Activated CD4-positive, alpha-beta T cell treated with anti-CD3 and anti-CD28 coated beads, Interleukin-2, amount 50 U/mL, for 48 hours (primary cell): ENCODE measurements at places on chromosomes 11 and 22.

- DNase-seq: no peak
These were observed 67.9 kb downstream of the CHRDL2 start for GRCh38 chr11:74663315-74663714.

GRCh38 chr11:116517077-116517476, 255.7 kb downstream of the BUD13 start:
- DNase-seq: no peak

GRCh38 chr11:26112264-26112663, 219.7 kb upstream of the ANO3 start:
- DNase-seq: no peak

DNA sequence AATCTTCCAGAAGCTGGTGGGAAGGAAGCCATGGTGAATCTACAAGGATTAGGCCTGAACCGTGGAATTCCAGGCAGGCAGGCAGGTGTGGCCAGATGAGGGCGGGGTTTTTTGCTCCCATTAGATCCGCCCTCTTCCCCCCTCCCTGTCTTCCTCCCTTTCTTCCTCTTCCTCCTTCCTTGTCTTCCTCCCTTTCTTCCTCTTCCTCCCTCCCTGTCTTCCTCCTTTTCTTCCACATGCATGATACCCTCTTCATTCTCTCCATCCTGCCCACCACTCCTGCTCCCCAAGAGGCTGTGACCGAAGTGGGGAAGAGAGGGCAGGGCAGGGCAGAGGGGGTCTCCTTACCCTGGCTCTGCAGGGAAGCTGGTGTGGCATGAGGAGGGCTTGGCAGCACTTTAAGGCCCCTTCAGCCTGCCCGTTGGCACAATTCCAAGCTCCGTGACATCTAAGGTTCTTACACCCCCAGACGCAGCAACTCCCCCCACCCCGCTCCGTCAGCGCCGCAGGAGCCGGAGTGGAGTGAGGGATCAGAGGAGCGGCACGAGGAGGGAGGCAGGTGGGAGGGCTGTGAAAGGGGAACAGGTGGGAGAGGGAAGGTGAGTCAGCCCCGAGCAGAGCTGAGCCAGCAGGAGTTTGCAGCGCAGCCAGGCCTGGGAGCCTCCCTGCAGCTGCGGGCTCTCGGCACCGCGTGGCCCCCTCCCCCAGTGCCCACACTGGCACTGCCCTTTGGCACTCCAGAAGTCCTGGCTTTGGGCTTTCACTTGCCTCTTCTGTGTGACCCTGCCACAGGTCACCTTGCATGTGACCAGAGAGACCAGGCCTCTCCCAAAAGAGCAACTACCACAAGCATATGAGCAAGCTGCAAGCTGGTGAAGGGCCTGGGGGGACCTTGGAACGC, 32.1 kb downstream of the KCNJ4 start:
- no peak for DNase-seq

DNA sequence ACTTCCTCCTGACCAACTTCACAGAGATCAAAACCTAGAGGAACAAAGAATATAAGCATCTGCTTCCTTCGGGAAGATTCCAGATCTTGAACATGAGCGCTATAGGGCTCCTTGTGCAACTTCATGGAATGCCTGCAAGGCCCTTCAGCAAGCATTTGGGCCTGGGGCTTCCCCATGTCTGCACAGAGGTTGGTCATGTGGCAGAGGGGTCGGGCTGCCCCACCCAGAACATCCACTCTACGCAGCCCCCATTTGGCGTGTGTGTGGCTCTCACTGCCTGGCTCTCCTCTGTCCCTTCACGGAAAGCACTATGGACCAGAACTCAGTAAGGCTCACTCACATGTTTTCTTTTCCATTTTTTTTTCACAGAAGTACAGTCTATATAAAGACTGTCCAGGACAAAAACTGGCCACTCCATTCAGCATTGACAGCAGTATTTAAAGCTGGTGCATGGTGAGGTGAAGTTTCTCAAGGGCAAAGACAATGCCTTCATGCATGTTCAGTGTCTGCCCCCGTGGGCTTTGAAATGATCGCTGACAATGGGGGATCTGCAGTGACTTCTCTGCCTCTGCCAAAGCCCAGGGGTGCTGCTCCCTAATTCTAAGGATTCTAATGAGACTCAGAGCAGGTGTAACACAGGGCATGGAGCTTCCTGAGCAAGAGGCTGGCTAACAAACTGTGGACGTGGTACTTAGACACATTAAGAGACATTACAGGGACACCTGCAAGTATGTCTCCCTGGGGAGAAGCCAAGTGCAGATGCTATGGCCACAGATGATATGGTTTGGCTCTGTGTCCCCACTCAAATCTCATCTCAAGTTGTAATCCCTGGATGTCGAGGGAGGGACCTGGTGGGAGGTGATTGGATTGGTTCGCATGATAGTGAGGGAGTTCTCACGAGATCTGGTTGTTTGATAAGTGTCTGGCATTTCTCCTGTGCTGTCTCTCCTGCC, 66.5 kb upstream of the PITPNB start:
- no peak for DNase-seq

GRCh38 chr22:36288571-36289405, 35.9 kb downstream of the APOL1 start:
- no peak for DNase-seq

DNA sequence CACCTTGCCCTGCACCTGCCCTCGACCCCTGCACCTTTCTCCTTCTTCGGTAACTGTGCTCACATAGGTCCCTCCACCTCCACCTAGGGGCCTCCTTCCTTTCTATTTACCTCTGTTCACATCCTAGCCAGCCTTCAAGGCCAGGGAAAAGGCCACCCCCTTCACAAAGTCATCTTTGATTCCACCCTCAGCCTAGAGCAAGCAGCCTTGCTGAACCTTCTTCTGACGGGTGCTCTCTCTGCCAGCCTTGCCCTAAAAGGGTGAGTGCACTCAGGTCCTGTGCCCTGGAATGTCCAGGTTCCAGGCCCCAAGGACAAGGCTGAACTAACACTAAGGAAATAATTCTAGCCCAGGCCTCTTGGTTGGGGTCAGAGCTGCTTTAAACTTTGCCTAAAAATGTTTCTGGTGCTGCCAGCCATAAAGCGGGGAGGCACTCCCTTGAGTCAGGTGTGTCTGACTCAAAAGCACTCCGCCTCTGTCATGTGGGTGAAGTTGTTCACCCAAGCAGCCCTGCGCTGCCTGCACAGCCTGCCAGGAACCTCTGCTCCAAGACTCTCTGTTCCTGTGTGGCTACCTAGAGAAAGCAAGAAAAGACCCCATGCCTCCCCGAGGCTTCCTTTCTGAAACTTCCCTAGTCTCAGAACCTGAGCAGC, 9.2 kb upstream of the FAM83F start:
- DNase-seq: peak; percentile 11

- no peak for DNase-seq
These were observed 385.5 kb upstream of the SYN3 start for GRCh38 chr22:33443683-33444082.

DNA sequence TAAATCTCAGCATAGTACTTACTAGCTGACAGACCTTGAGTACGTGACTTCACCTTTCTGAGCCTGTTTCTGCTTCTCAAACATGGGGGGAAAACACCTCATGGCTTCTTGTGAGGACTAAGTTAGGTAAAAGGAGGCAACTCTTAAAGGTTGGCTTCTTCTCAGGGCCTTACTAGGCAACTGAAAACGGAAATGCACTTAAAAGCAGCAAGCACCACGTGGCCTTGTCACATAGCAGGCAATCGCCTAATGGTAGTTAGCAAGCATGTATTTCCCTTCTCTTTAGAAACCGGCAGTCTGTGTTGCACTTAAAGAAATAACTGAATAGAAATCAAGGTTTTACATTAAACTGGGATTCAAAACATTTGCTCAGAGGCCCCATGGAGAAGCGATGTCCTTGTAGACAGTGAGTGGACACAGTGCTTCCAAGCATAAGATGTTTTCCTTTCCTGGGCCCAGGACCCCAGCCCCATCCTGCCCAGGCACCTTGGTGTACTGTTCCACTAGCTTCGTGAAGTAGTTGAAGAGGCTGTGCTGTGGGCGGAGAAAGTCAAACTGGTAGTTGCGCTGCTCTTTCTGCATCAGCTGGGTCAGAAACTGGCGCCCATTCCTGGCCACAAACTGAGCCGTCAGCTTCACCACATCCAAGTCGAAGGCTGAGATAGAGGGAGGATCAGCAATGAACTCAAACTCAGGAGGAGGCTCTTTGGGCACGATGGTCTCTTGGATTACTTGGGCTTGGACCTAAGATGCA, 12.1 kb downstream of the SF3A1 start:
- peak; percentile 79 for DNase-seq

DNA sequence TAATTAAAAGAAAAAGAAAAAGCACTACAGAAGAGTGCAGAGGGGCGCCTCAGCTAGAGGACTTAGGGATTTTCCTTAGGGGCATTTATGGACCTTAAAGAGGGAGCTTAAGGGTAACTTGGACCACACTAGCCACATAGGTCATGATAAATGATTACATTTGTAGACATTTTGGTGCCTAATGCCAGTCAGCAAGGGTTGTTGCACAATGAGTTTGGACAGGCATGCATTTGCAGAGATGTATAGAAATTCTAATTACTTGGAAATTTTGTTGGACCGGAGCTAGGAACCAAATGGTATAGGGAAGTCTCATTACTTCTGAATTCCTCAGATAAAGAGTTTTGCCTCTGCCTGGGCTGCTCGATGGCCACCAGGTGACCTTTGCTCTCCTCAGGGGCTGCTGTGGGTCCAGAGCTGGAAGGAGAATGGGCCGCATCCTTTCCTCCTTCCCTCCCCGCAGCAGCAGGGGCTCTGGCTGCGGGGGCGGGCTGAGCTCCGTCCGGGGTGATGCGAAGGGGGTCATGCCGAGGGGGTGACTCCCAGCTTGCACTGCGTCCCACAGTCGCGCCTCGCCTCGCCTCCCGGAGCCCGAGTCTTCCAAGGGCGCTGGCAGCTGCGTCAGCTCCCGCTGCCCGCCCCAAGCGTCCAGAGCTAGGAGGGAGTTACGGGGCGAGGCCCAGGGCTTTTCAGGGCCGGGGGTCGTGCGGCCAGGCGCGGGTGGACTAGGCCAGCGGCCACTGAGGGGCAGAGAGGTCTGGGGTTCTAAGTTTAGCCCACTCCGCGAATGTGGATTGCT, 20.3 kb upstream of the MALAT1 start:
- DNase-seq: no peak

DNA sequence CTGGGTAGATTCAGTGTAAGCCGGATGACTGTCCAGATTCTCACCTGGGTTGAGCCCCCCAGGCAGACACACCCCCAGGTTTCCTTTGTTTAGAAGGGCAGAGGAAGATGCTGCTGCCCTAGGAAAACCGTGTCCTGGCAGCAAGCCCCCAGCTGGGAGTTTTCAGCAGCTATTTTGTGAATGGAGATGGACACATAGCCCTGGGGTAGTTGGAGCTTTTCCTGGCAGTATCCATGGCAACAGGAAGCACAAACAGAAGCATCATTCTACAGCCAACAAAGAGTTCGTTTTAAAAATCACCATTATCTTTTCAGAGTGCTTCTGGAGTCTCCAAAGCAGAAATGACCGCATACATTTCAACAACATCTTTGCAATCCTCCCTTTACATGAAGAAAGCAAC, 245.5 kb downstream of the BRD1 start:
- DNase-seq: no peak

- DNase-seq: no peak
These were observed 63.2 kb upstream of the HSPA8 start for GRCh38 chr11:123125169-123125568.

- DNase-seq: no peak
These were observed 9.6 kb downstream of the FAM118A start for GRCh38 chr22:45319324-45319685.

- DNase-seq: no peak
These were observed 165.2 kb upstream of the RAG2 start for GRCh38 chr11:36763187-36763586.

DNA sequence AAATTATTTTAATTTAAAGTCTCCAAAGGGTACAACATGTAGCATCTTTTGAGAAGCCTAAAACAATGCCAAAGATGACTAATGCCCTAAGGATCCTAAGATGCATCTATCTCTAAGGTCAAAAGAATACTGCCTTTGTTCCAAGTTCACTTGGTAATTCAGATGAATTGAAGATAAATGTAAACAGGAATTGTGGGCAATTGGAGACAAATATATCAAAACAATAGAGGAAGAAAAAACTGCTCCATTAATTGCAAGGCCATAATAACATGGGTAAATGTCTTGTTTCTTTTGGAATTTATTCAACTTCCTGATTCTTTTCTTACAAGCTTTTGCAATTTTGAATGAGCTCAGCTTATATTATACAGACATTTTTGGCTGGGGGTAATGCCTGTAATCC, 338.6 kb downstream of the TTC28 start:
- DNase-seq: no peak

GRCh38 chr11:97158243-97158642, 768.4 kb downstream of the JRKL start:
- no peak for DNase-seq

DNA sequence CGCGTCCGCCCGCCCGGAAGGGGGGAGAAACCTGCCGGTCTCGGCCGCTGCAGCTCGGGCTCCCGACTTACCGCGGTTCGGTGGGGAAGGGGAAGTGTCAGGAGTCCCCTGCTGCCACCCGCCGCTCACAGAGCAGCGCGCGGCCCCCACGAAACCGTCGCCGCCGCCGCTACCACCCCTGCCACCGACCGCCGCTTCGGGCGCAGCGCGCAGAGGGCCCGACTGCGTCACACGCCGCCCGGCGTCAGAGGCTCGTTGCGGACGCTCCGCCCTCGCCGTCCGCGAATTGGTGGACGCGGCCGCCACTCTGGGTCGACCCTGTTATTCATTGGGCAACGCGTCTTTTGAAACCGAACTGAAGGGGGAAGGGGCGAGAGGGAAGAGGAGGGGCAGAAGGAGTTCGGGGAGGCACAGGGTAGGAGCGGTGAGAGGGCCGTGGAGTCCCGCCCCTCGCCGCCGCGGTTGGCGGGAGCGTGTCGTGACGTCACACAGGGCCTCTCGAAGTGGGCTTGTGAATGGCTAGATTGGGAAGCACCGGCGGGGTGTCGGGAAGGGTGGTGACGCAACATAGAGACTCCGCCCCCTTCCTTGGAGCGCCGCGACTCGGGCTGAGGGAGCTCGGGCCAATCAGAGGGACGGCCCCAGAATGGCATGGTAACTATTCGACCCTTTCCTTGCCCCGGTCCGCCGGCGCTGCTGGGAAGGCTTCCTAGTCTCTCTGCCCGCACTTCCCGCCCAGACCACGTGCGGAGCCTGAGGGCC, at the start of gene NUP98:
Gene NUP98, minus strand, starts transcription at position 226 of the 762 bp plus-strand sequence. CDS start 15,437 bp downstream, outside the sequence.
- DNase-seq: peak; percentile 99

GRCh38 chr11:128236506-128237498, 350.6 kb downstream of the ETS1 start:
- DNase-seq: no peak

DNA sequence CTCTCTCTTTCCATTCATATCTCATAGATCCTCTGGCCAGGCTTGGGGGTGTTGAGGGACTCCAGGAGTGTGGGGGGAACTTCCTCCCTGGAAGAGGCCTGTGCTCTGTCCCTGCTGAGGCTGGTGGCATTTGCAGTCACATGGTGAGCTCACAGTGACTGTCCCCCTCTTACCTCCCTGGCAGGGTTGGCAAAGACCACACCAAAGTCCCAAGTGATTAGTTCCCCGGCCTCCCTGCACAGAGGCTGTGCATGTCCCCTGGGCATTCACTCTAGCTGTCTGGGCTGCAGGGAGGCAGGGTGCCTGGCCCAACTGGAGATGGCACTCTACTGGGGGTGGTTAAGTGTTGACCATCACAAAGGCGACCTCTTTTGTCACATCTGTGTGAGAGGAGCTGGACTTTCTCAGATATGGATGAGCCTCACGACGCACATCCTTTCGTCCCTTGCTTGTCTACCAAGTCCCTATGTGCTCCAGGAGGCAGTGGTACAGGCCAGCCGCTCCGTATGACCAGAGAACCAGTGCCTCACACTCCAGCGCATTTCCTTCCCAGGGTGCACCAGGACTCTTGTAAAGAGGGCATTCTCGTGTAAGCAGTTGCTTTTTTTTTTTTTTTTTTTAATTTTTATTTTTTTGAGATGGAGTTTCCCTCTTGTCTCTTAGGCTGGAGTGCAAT, 8.8 kb downstream of the TANGO2 start:
- DNase-seq: no peak
